ENCODE measurements at places on chromosomes 11 and 22. TPM values are rescaled to one million over a fixed set of nuclear protein-coding genes. Genes with fewer than 3 reads are reported as not detected.

OR56A1 gene
- not detected for total RNA-seq

PHOX2A gene
- total RNA-seq: not detected

GGTLC2 gene
- total RNA-seq: not detected

OR56A3 gene
- not detected for total RNA-seq

OR52I2 gene
- total RNA-seq: not detected

SLC22A12 gene
- total RNA-seq: not detected

TMEM25 gene
- total RNA-seq: 0.59 TPM

Measured in A549 treated with GW870086 at 1 μM for 4 hours (cell line).